ENCODE measurements at places on chromosomes 11 and 22.

DNA sequence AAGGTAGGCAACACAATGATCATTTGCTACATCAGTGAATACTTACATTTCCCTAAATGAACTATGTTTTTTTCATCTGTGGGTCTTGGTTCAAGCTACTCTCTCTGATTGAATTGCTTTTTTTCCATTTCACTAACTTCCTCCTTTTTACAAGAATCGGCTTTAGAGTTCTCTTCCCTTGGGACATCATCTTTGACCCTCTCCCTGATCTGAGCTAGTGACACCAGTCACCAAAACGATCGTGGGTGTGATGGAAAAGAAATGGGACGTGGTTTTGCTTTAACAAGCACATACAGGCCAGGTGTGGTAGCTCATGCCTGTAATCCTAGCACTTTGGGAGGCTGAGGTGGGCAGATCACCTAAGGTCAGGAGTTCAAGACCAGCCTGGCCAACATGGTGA lies 129.9 kb downstream of the WT1 start:
- no peak for DNase-seq

- peak; percentile 48 for DNase-seq
Observed at GRCh38 chr11:31240340-31240904, 129.1 kb downstream of the DCDC1 start.

DNA sequence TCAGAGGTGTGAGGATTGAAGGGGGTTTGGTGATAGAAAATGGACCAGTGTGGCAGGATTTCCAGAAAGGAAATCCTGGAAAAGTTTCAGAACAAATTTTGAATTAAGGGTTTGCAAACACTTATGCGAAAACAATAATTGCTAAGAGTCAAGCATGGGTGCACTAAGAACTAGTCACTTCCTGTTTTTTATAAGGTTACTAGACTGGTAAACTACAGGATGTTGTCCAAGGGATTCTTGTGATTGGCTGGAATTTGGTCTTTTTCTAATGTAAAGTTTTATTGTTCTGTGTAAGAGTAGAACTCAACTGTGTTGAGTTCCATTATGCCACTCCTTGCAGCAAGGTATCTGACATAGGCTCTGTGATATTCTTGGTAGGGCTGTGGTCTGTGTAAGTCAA lies 54.1 kb downstream of the LIF start:
- no peak for DNase-seq

DNA sequence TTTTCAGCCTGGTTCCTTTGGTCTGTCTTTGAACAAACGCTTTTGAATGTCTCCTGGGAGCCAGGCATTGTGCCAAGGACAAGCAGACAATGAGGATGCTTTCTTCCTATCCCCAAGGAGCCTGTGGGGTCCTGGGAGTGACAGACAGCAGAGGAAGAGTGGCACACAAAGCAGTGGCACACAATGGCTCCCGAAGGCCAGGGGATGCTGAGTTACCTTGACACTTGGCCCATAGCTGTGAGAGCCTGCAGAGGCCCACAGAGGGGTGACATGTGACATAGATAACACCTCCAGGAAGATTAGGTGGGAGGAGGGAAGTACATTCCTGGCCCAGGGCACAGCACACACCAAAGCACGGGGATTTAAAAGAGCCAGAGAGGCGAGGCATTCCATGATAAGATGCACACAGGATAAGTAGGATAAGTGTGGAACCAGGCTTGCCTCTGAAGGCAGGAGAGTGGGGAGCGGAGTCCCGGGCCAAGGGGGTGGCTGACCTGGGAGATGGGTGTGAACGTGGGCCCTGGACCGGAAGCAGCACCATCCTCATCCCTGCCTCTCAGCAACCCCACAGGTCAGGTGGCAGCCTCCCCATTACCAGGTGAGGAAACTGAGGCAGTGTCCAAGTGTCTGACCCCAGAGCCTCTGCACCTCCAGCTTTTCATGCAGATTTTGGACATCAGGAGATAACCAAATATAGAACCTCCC lies 6.3 kb downstream of the UPB1 start:
- DNase-seq = no peak

GRCh38 chr11:135022454-135022853 lies 610.4 kb upstream of the B3GAT1 start:
- no peak for DNase-seq

GRCh38 chr11:24502425-24502824 lies 5.6 kb downstream of the LUZP2 start:
- no peak for DNase-seq

- DNase-seq = no peak
Observed at GRCh38 chr11:118607401-118608359, at the start of gene PHLDB1. PHLDB1 (plus strand) TSS chr11:118607615; CDS start chr11:118613837, 6,222 bp downstream.

DNA sequence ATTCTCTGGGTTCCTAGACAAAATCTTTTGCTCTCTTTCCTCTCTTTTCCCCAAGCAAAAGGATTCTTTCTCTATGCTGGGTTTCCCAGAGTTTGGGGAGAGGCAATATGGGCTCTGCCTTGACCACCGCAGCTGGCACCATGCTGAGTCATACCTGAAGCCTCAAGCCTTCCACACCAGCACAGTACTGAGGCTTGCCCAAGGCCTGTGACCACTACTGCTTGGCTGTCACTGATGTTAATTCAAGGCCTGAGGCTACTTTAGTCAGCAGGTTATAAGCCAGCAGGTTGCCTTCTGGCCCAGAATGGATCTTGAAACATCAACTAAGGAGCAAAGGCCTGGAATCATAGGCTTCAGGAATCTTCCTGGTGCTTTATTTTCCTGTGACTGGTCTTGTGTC lies 185.3 kb downstream of the DYNC2H1 start:
- DNase-seq = no peak

DNA sequence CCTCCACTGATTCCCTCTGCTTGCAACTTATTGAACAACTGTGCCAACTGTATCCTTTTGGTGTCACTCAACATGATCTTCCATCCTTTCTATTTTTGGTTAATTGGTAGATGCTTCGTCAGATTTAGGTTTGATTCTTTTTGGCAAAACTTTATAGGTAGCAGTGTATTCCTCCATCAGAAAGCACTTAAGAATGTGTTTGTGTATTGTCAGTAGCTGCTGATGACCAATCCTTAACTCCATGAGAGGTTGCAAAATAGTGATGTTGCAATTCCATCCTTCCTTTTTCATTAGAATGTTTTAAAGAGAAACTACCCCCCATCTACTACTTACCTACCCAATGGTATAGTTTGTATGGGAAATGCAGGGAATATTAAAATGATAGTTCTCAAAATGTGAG lies 22.1 kb downstream of the FAM76B start:
- DNase-seq = no peak

- DNase-seq = no peak
Observed at GRCh38 chr22:18042685-18043084, 18.3 kb upstream of the MICAL3 start.
